Adrenal gland (tissue), 19 donors: ENCODE measurements at places on chromosomes 2 and 18.

- no peaks in the 10 kb centered on the region for H3K27me3 ChIP-seq
- H3K36me3 ChIP-seq, result no peaks in the 10 kb centered on the region
- H3K4me3 ChIP-seq, result no peak overlapping the region
- no peak for DNase-seq
These were observed 67.3 kb downstream of the CCBE1 start for GRCh38 chr18:59629894-59630293.

DNA sequence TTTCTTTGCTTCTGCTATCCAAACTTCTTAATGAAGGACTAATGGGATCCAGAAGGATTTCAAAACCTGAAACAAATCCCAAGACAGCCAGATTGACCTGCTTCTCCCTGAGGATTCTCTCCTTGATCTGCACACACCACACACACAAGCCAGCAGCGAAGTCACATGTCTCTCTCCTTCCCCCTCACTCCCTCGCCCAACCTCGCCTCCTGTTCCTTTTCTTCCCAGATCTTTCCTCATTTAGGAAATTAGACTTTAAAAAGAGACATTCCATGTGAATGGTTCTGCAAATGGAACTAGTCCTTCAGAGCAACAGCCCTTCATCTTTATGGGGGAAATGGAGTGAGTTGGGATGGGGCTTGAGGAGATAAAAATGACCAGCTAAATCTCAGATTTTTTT, 639.1 kb upstream of the SETBP1 start:
- H3K4me1 ChIP-seq, result no peaks in the 10 kb centered on the region
- no peak overlapping the region for H3K27ac ChIP-seq
- no peaks in the 10 kb centered on the region for H3K27me3 ChIP-seq
- no peaks in the 10 kb centered on the region for H3K36me3 ChIP-seq

- H3K4me3 ChIP-seq, result no peak overlapping the region
- DNase-seq, result no peak
These were observed 191.2 kb upstream of the CDH19 start for GRCh38 chr18:66795051-66795450.

GRCh38 chr2:58107803-58108710, 61.5 kb downstream of the VRK2 start:
- H3K27me3 ChIP-seq, result no peaks in the 10 kb centered on the region
- H3K27ac ChIP-seq, result no peak overlapping the region
- no peak overlapping the region for H3K4me3 ChIP-seq
- DNase-seq, result peak; percentile 23
